ENCODE measurements at places on chromosomes 7 and 10. TPM values are rescaled to one million over a fixed set of nuclear protein-coding genes. Genes with fewer than 3 reads are reported as not detected.

GRCh38 chr7:157616426-157616825 is 279.6 kb downstream of the DNAJB6 start:
- DNase-seq: no peak

RAB19 gene
- total RNA-seq: not detected

DNA sequence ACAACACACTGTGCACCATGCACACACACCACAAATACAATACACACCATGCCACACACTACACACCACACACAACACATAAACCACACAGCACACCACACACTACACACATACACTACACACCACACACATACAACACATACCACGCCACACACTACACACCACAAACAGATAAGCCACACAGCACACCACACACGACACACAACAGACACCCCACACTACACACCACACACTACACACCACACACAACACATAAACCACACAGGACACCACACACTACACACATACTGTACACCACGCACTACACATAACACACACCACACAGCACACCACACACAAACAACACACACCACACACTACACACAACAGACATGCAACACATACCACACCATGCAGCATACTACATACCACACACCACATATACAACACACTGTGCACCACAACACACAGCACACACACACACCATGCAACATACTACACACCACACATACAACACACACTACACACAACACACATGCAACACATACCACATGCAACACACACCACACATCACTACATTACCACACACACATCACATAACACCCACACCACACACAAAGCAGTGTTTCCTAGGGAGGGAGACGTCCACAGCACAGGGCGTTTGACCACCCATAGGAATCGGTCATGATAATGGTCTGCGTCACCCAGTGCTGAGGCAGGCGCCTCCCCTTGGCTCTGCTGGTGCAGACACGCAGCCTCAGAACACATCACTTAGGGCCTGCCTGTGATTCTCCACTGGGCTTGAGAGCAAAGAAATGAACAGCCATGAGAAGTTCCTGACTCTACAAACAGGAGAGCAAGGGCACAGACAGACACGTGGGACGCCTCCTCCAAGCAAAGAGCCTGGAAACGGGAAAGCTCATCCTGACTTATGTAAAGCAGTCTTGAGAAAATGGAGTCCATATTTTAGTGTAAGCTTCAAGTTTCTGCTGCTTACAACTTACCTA is 458.3 kb downstream of the PTPRN2 start:
- no peak for DNase-seq

DNA sequence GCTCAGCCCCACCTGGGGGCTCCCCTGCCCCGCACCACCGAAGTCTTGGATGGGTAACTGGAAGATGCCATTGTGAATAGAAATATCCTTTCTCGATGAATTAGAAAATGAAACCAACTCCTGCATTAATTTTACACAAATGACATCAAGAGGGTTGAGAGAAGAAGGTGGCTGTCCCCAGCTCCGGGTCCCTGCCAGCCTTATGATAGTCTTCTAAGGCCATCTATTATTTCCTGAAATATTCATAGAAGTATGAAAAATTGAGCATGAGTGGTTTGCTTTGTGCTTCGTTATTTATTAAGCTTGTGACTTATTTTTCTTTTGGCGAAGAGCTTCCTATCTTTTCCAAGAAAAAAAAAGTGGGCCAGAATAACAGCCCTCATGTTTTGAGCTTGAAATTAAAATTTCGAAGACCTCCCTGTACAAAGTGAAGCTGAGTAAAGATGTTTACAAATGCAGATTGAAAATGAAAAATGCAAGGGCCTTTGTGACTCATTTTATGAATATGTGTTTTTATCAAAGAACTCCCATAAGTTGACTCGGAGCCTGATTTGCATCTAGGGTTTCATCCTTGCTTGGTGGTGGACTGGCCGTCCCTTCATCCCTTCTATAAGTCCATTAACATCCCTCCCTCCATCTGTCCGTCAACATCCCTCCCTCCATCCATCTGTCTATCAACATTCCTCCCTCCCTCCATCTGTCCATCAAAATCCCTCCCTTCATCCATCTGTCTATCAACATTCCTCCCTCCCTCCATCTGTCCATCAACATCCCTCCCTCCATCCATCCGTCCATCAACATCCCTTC is 20.5 kb upstream of the CFAP46 start:
- DNase-seq: no peak

DNA sequence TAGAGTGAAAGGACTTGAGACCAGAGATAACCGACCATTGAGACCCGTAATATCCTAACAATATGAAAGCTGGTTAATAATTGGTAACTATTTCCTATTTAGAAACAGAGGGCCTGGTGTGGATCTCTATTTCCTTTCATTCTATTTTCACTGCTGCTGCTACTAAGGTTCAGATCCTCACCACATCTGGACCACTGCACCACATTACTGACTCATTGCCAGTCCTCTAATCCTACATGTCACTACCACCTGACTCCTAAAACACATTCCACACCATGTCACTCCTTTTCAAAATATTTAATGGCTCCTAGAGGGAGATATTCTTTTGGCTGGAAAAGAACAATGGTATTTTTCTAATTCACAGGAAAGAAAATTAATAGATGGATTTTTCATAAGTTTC is 6.4 kb downstream of the USP54 start:
- DNase-seq: no peak

GRCh38 chr10:58919927-58920654 is 256.4 kb upstream of the PHYHIPL start:
- DNase-seq: no peak

- DNase-seq: no peak
Observed at GRCh38 chr7:106613848-106614560, 47.0 kb downstream of the CCDC71L start.

DNA sequence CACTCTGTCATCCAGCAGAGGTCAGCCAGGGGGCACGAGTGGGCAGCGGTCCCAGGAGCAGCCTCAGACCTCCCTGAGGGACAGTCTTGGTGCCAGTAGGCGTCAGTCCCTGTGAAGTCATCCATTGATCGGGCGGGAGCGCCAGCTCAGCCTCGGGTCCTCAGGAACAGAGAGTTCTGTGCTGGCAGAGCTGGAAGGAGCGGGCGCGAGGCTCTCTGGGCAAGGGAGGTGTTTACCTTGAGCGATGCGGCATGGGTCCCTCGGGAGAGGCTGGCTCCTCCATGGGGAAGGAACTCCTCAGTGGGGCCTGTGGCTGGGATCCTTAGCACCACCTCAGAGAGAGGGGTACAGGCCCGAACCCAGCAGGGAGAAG is 101.1 kb upstream of the PPIF start:
- DNase-seq: no peak

GRCh38 chr10:70558871-70559810 is 43.4 kb downstream of the PRF1 start:
- no peak for DNase-seq

GRCh38 chr7:106358103-106358663 is 73.4 kb upstream of the NAMPT start:
- DNase-seq: no peak

Data from vagina (tissue), 2 donors.